ENCODE measurements at places on chromosomes 16 and 17.

DNA sequence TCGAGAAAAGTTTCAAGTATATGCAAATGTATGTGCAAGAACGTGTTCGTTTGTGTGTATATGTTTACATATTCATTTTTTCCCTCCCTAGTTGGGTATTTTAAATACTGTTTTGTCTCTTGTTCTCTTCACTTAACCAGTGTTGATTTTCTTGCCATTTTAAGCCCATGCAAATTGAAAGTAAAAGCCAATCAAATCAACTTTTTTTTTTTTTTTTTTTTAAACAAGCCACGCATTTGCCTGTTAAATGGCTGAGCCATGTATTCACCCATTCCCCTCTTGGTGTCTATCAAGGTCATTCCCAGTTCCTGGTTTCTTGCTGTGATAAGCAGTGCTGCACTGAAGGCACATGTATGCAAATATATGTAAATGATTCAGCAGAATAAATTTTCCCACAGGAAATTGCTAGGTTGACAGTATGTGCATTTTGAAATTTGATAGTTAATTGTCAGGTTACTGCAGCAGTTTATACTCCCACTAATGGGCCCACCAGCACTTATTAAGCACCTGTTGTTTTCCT is 12.2 kb downstream of the ABCC1 start:
- DNase-seq, result no peak

GRCh38 chr17:40503154-40503553 is 1.7 kb upstream of the TNS4 start:
- DNase-seq, result no peak

GRCh38 chr16:5041600-5042133 is 7.9 kb upstream of the NAGPA start:
- DNase-seq, result no peak

- DNase-seq, result no peak
These were observed 290.4 kb downstream of the HS3ST3A1 start for GRCh38 chr17:13311306-13311705.

DNA sequence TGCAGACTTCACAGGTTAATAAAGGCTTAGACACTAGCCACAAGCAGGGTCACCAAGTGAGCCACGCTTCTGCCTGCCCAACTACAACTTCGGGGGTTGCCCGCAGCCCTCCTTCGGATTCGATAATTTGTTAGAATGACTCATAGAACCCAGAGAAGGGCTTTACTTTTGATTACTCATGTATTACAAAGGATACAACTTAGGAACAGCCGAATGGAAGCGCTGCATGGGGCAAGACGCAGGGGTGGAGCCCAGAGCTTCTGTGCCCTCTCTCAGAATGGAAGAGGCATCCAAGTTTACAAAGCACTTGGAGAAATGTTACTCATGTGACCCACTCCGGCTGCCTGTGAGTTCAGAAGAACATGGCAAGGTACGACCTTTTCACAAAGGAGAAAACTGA is 7.5 kb upstream of the CDH5 start:
- no peak for DNase-seq

- DNase-seq, result no peak
These were observed 66.2 kb upstream of the MTMR4 start for GRCh38 chr17:58580671-58581070.

DNA sequence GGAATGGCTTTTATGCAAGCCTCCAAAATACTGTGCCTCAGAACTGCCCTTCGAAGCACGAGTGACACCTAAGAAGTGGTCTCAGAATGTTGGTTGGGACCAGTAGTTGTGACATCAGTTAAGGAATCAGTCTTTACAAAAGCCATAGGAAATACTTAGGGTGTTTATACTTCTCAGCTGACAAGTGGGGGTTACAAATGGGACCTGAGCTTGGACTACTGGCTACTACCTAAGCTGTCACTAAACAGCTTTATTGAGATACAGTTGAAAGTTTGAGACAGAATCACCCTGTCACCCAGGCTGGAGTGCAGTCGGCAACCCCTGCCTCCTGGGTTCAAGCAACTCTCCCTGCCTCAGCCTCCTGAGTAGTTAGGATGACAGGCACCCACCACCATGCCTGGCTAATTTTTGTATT is 5.0 kb downstream of the RPL19 start:
- DNase-seq, result no peak
